ENCODE measurements at places on chromosomes 16 and 17.

DNA sequence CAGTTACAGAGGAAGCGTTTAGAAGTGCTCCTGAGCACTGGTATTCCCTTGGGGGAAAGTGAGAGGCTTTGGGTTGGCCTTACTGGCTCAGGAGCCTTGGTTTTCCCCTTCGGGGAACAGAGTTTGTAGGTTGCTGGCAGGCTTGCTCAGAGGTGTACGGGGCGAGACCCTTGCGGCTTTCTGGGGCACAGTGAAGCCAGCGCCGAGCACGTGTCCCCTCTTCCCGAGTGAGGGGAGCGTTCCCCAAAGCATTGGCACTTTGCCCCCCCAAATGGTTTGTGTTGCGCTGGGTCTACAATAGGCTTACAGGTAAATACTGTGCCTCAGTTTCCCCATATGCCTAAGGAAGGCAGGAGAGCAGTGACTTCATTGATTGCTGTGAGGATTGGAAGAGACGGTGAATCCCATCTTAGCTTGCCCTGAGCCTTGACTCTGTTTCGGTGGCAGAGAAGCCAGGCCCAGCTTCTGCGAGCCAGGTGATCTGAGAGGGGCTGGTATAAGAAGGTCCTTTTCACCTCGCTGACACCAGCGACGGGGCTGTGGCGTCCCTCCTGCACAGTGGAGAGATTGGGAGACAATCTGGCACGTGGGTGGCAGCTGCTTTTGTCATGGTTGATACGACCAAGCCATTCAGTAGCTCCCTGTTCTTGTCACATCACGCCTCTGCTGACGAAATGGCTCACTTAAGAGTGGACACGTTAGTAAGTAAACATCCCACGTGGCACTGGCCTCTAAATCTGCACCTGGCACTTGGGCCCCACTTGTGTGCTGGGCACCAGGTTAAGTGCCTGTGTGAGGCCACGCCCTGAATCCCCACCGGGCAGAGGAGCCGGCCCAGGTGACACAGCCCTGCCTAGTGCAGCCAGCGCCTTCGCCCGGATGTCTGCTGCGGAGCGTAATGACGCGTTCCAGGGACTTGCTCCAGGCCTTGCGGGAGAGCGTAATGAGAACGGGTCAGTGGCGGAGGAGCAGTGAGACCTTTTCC lies 55.0 kb downstream of the MEAK7 start:
- DNase-seq: no peak

DNA sequence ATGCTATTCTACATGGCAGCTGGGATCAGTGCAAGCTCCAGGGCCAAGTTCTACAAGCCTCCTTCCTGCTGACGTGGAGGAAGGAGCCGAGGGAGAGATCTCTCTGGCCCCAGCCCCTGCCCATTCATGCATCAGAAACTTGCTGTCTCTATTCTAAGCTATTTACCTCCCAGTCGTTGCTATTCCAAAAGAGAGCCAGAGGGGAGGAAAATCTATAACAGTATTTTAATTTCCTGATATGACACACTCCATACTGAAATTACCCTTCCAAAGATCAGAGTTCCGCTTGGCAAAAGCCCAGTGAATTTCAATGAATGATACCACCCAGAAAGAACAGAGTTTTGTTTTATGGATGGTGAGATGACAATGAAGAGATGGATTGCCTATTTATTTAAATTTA lies 133.4 kb downstream of the GRIN2A start:
- no peak for DNase-seq

DNA sequence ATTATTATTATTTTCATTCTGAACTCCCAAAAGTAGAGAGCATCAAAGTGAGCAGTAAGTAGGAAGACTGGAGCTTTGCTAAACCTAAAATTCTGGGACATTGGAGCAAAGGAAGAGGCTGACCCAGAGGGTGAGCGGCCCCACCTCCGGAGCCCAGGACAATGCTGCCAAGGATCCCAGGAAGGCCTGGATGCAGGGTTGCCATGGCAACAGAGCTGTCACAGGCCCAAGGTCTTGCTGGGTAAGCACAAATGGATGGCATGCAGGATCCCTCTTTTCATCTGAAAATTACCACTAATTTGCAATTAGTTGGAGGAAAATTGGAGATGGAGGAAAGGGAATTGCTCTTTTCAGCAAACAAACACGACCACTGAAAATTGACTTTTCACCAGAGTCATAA lies 457.9 kb upstream of the CDH5 start:
- DNase-seq: no peak

GRCh38 chr16:1029259-1029545 lies 43.3 kb upstream of the SSTR5 start:
- DNase-seq: no peak

- DNase-seq: no peak
Observed at GRCh38 chr17:58913552-58913951, 157.9 kb downstream of the PPM1E start.

GRCh38 chr17:17933775-17934174 lies 38.4 kb downstream of the TOM1L2 start:
- no peak for DNase-seq

DNA sequence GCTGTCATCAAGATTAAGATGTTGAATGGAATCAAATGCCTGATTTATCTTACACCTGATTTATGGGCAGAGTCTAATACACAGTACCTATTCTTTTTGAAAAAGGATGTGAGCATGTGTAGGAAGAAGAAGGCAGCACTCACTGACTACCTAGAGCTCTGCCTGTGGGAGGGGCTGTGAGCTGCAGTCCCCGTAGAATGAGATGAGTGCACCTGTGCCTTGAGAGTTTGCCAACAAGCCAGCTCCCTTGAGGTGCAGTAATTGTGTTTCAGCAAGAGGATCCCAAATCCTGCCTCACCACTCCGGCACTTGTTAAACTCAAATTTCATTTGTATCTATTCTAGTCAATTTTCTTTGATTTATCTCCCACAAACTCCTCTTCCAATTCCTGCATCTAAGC lies 46.0 kb downstream of the CDH11 start:
- no peak for DNase-seq

- DNase-seq: no peak
Observed at GRCh38 chr17:66518677-66519076, 216.3 kb downstream of the PRKCA start.

DNA sequence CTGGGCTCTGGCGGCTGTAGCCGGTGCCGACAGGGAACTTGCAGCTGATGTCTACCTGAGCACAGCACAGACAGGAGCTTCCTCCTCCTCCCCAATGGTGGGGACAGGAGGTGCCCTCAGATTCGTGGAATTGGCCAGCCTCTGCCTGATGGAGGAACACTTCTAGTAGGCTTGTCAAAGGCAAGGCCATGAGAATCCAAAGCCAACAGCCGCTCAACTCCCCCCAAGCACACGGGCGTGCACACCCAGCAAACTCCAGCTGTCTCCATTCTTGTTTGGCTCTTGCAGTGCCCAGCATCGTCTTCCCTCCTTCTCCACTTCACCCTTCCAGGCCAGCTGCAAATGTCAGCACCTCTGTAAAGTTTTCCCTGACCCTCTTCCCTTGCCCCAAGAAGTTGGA lies 35.1 kb downstream of the SCNN1G start:
- no peak for DNase-seq

GRCh38 chr17:49190932-49191331 lies 19.4 kb downstream of the GNGT2 start:
- DNase-seq: no peak

- no peak for DNase-seq
Observed at GRCh38 chr16:84815462-84815861, 4.3 kb upstream of the CRISPLD2 start.

- DNase-seq: no peak
Observed at GRCh38 chr17:31134576-31134975, 39.8 kb downstream of the NF1 start.

GRCh38 chr17:79484600-79485418 lies 126.0 kb downstream of the RBFOX3 start:
- no peak for DNase-seq

DNA sequence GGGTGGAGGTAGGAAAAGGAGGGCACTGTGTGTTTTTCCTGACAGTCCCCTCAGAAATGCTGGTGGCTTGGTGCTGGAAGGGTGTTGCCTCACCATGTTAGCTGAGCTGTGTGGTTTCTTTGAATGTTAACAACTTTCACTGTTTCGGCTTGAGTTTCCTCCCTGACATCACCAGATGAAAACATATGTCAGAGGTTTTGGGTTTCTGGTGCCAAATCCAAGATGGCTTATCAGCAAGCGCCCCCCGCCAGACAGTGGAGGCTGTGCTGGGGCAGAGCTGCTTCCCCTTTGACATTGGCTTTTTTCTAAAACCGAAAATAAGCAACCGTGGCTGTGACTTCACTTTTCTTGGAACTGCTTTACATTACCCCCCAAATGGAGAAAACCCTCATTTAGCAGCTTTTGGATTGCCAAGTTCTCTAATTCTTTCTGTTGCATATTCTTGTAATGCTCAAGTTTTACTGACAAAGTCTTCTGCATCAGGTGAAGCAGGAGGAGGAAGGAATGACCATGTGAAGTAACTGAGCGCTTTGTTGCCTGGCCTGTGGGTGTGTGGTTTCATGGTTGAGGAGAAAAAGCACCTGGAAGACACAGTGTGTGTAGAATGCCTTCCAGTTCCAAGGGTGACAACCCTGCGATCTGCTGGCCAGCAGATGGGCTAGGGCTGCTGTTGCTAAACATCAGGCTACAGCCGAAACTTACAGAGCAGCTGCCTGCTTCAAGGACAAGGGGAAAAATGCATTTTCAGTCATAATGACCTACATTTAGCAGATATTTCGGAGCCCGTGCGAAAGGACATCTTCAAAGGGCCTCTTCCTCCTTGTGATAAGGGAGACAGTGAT lies 9.7 kb downstream of the RMI2 start:
- peak; percentile 63 for DNase-seq

DNA sequence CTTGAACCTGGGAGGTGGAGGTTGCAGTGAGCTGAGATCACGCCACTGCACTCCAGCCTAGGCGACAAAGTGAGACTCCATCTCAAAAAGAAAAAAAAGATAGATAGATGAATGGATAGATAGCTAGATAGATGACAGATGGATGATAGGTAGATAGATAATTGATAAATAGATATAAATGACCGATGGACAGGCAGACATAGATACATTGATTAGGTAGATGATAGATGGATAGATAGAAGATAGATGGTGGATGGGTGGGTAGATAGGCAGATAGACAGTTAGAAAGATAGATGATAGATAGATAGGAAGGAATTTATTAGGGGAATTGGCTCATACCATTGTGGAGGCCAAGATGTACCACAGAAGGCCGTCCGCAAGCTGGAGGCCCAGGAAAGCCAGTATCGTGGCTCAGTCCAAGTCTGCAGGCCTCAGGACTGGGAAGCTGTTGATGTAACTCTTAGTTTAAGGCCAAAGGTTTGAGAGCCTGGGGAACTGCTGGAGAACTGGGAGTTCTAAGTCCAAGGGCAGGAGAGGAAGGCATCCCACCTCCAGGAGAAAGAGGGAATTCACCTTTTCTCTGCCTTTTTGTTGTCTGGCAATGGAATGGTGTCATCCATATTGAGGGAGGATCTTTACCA lies 156.1 kb downstream of the SEC14L1 start:
- DNase-seq: no peak

DNA sequence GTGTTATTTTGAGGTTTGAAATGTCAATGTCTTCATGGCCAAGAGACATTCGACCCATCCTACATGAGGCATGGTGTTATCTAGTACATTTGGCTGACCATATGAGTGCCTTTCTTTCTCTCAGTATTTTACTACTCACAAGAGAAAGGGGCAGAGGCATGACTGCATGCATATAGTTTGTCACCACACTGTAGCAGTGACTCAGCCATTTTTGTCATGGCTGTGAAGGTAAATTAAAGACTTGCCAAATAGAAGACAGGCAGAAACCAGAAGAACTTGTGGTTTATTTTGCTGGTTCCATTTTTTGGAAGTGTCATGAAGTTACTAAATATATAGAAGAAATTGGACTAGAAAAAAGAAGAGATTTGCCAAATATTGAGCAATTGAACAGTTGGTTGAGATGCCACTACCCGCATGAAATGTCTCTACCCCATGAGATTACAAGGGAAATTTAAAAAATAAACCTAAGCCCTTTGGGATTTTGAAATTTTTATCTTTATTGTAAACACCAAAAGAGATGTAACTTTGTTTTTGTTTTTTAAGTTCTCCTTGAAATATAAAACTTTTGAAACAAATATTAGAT lies 170.3 kb downstream of the CHD9 start:
- DNase-seq: peak; percentile 26

- no peak for DNase-seq
Observed at GRCh38 chr16:69561901-69562300, 3.9 kb upstream of the NFAT5 start.

DNA sequence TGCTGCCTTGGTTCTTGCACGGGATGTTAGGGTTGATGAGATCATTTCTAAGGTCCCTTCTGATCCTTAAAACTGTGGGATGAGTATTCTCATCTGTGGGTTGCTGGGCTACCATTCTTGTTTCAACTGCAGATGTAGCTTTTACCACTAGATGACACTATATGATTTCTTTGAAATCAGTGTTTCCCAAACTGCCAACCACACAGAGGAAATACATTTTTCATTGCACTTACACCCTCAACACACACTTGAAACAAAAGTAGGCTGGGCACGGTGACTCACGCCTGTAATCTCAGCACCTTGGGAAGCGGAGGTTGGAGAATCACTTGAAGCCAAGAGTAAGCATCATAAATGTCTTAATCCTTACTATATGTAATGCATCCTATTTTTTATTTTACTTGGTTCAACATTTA lies 15.3 kb downstream of the LCMT1 start:
- no peak for DNase-seq

- DNase-seq: no peak
Observed at GRCh38 chr16:8831871-8832716, 34.5 kb downstream of the PMM2 start.

DNA sequence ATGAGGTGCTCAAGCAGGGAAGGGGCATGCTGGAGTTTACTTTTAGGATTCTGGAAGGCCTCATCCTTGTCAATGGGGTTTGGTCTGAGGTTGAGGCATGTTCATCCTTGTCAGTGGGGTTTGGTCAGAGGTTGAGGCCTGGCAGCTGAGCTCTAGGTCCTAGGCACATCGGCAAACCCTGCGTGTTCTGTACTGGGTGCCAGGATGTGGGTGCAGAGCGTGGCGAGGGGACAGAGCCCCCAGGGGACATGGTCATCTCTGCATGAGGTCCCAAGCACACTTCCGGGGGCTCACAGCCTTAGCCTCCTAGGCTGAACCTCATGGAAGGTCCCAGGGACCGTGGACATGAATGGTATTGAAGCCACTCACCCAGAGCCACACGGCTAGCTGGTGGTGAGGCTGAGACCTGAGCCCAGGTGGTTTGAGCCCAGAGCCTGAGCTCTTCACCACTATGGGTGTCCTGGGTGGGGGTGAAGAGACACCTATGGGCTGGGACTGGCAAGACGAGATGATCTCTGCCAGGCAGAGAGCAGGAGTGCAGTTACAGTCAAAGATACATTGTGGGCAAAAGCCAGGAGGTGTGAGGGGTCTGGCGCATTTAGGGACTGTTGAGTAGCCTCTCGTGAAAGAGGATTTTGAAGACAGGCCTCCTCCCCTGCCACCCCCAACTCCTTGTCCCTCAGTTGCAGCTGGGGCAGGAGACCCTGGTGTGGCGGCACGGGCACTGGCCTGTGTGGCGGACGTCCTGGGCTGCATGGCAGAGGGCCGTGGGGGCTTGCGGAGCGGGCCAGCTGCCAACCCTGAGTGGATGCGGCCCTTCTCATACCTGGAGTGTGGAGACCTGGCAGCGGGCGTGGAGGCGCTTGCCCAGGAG lies 19.3 kb downstream of the FCSK start:
- no peak for DNase-seq

- DNase-seq: no peak
Observed at GRCh38 chr16:19833581-19833980, 51.1 kb downstream of the GPRC5B start.

All from GDM1 (cell line).